ENCODE measurements at places on chromosomes 1 and 21.

- DNase-seq = no peak
Observed at GRCh38 chr21:29335720-29336119, 37.0 kb downstream of the BACH1 start.

GRCh38 chr1:228472655-228473054 is 14.5 kb upstream of the RNF187 start:
- no peak for DNase-seq

GRCh38 chr1:86421601-86422280 is 2.2 kb upstream of the CLCA2 start:
- no peak for DNase-seq

- DNase-seq = no peak
Observed at GRCh38 chr1:67586596-67586995, 98.4 kb upstream of the GADD45A start.

GRCh38 chr1:192547501-192547900 is 28.1 kb upstream of the RGS1 start:
- DNase-seq = no peak

DNA sequence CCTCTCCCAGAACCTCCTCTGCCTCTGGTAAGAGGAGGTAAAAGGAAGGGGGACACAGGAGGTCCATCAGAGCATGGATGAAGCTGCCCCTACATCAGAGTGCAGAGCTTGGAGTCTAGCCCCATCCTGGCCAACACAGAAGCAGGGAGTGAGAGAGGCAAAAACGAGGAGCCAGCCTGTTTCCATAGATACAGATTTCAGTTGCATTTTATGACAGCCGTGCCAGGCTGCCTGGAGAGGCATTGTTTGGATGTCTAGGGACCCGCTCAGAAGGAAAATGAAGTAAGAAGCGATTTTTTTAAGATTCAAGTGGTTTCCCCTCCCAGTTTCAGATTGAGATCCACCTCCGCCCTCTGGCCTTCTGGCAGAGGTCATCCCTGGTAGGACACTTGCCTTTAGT is 11.5 kb upstream of the GJA8 start:
- no peak for DNase-seq

GRCh38 chr1:31779687-31780086 is 15.5 kb upstream of the ADGRB2 start:
- DNase-seq = no peak
